Common myeloid progenitor, CD34-positive (primary cell): ENCODE measurements at places on chromosomes 16 and 17.
A peak's percentile ranks its signal among the peaks of the same experiment; 100 is the strongest.

DNA sequence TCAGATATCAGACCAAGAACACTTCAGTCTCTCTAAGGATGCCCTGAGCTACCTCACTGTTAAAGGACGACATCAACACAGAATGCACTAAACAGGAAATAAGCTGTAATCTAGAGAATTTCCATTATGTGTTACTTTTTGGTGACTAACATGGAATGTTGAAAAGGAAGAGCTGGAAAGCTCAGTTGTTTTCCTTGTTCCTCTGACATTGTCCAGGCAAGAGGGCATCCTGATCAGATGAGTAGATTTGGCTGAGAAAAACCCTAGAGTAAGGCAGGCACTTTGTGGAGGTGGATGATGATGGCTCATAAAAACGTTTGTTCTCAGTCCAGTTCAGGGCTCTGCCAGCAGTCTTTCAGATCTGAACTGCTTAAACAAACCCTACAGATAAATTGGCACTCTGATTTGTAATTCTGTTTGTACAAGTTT, 34.0 kb downstream of the DGKE start:
- no peak for DNase-seq

DNA sequence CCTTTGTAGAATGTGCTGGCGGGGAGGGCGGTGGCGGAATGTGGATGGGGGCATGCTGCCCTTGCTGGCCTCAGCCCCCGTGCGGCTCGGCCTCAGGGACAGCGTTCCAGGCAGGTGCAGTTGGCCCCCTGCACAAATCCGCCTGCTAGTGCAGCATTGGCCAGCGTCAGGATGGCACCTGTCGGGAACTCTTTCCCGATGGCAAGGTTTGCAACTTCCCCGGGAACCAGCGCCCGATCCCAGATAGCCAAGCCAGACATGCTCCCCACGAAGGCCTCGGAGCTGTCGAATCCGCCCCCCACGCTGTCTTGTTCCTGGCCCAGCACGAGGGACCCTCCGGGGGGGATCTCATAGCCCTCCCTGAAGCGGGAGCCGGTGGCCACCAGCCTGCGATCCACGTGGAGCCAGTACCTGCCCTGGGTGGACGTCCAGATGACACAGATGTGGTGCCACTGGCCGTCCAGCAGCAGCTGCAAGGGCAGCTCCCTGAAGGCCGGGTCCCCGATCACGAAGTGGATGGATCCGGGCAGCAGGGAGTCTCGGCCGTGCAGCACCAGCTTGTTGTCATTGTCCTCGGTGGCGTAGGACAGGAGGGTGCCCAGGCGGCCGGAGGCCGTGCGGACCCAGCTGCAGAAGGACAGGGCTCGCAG, 2.8 kb downstream of the PTX4 start:
- DNase-seq, result no peak

GRCh38 chr16:2531371-2531695, at the start of gene CEMP1:
Gene CEMP1 (minus strand): TSS chr16:2531408. CDS start chr16:2531073, 335 bp downstream.
- no peak for DNase-seq

DNA sequence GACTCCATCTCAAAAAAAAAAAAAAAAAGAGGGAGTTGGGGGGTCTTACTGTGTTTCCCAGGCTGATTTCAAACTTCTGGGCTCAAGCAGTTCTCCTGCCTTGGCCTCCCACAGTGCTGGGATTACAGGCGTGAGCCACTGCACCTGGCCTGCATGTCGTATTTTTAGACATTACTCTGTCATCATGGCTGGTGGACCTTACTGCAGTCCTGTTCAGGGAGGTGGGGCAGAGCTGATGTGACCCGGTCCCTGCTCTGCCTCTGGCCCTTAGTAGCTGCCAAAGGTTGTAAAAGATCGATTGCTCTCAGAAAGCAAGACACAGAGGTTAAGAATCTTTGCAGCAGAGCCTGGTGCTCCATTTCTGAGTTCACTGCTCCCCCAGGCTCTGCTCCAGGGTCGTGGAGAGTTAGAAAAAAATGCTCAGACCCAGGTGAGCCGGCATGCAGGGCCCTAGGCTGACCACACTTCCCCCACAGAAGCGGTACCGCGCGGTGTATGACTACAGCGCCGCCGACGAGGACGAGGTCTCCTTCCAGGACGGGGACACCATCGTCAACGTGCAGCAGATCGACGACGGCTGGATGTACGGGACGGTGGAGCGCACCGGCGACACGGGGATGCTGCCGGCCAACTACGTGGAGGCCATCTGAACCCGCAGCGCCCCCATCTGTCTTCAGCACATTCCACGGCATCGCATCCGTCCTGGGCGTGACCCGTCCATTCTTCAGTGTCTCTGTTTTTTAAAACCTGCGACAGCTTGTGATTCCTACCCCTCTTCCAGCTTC, 7.1 kb upstream of the LASP1NB start:
- no peak for DNase-seq

DNA sequence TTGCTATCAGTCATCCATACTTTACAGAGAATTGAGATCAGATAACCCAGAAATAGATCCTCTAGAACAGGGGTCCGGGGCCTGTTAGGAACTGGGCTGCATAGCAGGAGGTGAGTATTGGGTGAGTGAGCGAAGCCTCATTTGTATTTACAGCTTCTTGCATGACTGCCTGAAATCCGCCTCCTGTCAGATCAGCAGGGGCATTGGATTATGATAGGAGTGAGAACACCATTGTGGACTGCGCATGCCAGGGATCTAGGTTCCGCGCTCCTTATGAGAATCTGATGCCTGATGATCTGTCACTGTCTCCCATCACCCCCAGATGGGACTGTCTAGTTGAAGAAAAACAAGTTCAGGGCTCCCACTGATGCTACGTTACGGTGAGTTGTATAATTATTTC, 13.0 kb upstream of the SCIMP start:
- no peak for DNase-seq

GRCh38 chr17:3995067-3995466, 30.8 kb upstream of the ATP2A3 start:
- no peak for DNase-seq

DNA sequence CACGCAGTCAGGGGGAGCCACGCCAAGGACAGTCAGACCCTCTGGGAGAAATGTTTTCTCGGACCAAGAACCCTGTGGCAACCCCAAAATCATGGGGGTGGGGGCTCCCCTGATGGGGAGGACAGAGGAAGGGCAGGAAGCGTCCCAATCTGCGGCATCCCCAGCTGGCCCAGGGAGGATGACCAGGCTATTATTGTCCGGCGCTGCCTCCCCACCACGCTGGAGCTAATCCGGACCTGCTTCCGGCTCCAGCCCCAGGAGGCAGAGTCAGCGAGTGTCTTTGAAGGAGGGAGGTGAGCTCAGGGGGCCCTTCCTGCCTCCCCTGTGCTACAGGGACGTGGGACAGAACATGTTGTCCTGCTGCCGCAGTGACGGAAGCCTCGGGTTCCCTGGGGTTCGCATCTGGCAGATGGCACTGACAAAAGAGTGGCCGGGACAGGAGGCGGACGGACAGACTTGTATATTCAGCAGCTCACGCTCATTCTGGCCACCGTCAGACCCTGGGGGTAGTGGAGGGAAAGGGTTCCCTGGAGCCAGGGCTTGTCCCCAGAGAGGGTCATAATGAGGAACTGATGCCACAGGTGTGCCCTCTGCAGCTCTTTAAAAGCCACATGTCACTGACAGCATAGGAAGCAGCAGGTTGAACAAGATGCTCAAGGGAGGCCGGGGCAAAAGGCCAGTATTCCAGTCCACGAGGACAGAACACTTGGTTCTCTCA, 54.3 kb upstream of the CDC42EP4 start:
- DNase-seq, result no peak

DNA sequence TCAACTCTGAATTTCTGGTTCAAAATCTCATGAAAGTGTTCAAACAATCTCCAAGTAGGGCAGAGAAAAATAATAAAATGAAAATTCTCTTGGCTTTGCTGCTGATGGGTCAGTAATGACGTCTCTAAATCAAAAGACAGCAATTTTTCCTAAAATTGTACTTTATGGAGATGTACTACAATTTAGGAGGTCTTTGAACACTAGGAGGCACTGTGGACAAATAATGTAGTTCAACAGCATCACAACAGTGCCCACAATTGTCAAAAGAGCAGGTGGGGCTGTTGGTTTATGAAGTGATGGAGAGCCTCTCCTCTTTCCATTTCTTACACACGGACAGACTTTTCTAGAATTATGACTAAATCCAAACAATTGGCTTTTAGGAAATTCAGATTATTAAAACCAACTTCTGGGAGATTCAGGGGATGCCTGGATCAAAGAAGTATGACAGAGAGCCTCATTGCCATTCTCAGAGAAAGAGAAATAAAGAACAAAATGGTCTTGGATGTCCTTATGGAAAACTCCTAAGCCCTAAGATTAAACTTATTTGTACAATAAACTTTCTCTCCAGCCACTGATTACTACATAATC, 23.8 kb downstream of the EZH1 start:
- DNase-seq, result peak; percentile 81

- DNase-seq, result no peak
Observed at GRCh38 chr16:49593424-49594040, 219.9 kb downstream of the C16orf78 start.

DNA sequence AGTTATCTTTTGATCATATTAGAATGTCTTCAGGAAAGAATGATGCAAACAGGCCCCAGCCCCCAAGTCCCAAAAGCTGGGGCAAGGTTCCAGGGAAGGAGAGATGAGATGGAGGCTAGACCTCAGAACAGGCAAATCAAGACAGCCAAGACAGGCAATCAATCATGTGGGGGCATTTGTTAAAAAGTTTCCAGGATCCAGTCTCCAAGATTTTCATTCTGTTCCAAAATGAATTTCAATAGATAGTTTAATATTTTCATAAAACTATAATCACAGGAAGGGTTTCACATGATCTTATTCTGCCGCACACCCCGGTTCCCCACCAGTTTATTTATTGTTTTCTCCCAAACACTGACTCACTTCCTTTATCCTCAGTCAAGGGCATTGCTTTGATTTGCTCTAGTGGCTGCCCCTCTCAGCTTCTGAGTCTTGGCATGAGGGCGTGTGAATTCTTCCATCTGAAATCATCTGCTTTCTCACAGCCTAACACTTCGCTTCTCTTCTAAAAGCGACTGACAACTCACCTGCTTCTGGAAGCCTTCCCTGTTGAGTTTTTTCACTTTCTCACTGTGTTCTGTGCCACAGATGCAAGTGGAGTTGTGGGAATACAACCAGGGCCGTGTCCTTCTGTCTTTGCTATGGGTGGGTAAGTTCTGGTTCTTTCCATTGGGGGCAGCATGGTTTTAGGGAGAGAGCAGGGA, 12.2 kb upstream of the TERF2 start:
- DNase-seq, result peak; percentile 53
